PC-9 (cell line): ENCODE measurements at places on chromosomes 11 and 22. TPM values are rescaled to one million over a fixed set of nuclear protein-coding genes. Genes with fewer than 3 reads are reported as not detected.

The LPXN gene
- 7.1 and 10.3 TPM in 2 replicates for total RNA-seq

The PRR33 gene
- total RNA-seq = not detected in 2 replicates

DNA sequence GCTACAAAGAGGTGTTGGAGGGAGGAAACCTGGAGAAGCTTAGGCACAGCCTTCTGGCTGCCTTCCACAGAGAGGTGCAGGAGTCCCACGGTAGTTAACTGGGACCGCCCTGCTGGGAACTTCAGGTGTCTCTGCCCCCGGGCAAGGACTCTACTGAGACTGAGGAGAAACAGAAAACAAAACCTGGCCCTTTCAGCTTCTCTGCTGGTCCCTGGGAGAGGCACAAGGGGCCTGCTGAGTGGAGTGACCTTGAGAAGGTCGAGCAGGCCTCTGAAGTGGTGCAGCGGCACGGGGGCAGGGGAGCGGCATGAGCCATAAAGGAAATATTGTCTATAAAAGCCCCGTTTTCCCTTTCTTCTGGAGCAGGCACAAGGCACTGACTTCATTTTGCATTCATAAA lies 38.9 kb downstream of the NTM start:
- DNase-seq = no peak
- H3K27ac ChIP-seq = no peak overlapping the region
- H3K36me3 ChIP-seq = no peaks in the 10 kb centered on the region
- H3K4me3 ChIP-seq = no peak overlapping the region

- H3K36me3 ChIP-seq = no peaks in the 10 kb centered on the region
- peak overlapping the region; percentile 85; the same call in 1 of the 2 replicates for H3K4me3 ChIP-seq
- H3K4me1 ChIP-seq = peaks cover 26% of the 10 kb centered on the region
- H3K27me3 ChIP-seq = no peaks in the 10 kb centered on the region
These were observed 4.0 kb downstream of the NAP1L4 start for GRCh38 chr11:2987881-2988861.

GRCh38 chr11:57467508-57468157 lies 7.3 kb downstream of the RTN4RL2 start:
- no peak for DNase-seq
- no peaks in the 10 kb centered on the region for H3K36me3 ChIP-seq
- no peaks in the 10 kb centered on the region for H3K27me3 ChIP-seq
- no peak overlapping the region for H3K27ac ChIP-seq

The OR4A16 gene
- not detected in 2 replicates for total RNA-seq

DNA sequence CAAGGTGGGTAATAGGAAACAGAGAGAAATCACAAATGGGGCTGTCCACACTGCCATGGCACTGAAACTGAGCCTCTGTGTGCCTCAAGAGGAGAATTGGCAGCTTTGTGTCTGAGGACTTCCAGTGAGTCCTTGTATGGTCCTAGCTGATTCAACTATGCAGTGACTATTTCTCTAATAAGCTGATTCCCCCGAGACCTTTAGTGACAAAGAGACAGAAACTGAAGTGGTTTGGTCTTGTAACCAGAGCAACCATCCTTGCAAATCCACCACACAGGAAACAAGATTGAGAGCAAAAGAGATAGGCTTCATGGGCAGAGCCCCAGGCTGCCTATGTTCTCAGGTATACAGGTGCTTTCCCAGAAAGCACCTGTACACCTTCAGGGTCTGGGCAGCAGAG lies 1038.5 kb downstream of the NTM start:
- H3K4me3 ChIP-seq = no peak overlapping the region
- DNase-seq = no peak
- no peaks in the 10 kb centered on the region for H3K36me3 ChIP-seq
- H3K4me1 ChIP-seq = no peaks in the 10 kb centered on the region

The WNT7B gene
- total RNA-seq = 66.9 and 75.5 TPM in 2 replicates

The CRELD2 gene
- total RNA-seq = 30.7 and 34.1 TPM in 2 replicates

DNA sequence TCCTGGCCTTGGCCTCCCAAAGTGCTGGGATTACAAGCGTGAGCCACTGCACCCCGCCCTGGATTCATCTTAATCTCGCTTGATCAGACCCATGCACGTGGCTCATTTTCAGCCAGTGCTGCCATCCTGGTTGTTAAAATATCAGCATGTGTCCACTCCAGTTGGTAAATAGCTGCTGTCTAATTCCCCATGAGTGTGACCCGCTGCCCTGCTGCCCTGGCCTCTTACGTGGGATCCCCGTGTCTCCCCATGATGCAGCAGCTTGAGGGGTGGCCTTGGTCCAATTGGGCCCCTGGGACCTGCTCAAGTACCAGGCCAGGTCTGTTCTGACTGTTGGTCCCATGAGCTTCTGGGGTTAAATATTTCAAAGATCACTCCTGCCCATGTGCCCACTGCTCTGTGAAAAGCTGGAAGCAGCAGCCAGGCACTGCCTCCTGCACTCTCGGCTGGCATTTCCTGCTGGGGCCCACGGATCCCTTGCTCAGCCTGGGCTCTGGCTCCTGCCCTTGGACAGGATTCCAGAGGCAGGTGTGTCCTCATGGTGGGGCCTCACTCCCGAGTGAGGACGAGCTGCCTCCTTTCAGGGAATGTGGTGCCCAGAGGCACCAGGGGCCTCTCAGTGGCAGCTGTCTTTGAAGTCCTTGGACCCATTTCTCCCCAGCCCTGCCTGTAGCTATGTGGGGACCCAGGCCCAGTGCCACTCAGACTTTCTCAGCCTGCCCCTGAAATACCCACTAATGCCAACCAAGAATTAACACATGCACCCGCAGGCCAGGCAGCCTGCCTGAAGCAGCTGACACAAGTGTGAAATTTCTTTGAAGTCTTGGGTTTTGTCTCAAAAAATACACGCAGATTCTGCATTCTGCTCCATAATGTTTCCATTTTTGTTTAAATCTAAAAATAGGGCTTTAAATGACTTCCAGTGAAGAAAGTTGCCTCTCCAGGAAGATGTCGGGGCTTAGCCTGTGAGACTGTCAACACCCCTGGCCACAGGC lies 38.1 kb upstream of the PRDM11 start:
- peaks cover 16% of the 10 kb centered on the region; the same call in 1 of the 2 replicates for H3K27me3 ChIP-seq
- H3K4me3 ChIP-seq = no peak overlapping the region
- DNase-seq = peak; percentile 33
- no peak overlapping the region for H3K27ac ChIP-seq

DNA sequence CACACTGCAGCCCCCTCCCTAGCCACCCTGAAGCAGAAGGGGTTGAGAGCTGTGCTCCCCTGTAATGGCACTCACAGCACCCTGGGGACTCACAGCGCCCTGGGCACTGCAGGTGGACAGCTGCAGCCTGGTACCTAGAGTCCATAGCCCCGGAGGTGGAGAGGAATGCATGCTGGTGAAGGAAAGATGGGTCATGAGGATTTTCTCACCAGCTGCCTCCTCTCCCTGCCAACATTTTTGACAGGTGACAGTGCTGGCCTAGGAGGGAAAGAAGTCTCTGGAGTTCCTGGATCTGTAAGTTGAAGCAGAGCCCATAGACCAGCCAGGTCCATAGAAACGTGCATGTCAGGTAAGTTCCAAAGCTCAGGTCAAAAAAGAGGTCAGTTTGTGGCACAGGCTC lies 330.5 kb downstream of the TENM4 start:
- H3K4me3 ChIP-seq = no peak overlapping the region
- H3K27me3 ChIP-seq = peaks cover 46% of the 10 kb centered on the region
- H3K4me1 ChIP-seq = no peaks in the 10 kb centered on the region

- DNase-seq = peak; percentile 44
- no peak overlapping the region for H3K4me3 ChIP-seq
- H3K4me1 ChIP-seq = peaks cover 28% of the 10 kb centered on the region
- H3K27me3 ChIP-seq = no peaks in the 10 kb centered on the region
- H3K36me3 ChIP-seq = no peaks in the 10 kb centered on the region
These were observed 1.4 kb upstream of the TNNI2 start for GRCh38 chr11:1837171-1838076.

DNA sequence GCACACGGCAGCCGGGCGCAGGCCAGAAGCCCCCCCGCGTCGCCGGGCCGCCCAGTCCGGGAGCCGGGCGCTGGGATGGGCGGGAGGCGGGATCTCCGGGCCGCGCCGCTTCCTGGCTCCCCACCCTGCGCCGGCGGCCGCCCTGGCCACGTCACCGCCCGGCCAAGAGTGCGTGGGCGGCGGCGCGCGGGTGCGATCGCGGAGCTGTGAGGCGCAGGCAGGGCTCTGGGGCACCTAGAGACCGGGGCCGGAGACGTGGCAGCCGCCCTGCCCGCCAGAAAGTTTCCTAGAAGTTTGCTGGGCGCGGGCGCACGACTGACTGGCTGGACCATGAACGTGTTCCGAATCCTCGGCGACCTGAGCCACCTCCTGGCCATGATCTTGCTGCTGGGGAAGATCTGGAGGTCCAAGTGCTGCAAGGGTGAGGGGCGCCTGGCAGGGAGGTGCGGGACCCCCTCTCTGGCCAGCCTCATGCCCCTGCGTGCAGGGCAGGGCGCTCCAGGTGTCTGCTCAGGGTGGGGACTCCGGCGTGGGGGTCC lies at the start of gene KDELR3:
KDELR3 (plus strand) TSS at position 193 of the 539 bp plus-strand sequence; CDS start at position 331, 138 bp downstream.
- peaks cover 7% of the 10 kb centered on the region; the same call in 1 of the 2 replicates for H3K27me3 ChIP-seq
- H3K36me3 ChIP-seq = no peaks in the 10 kb centered on the region
- H3K4me3 ChIP-seq = peak within 1 kb of the TSS; percentile 65
- no peak within 1 kb of the TSS for H3K27ac ChIP-seq

DNA sequence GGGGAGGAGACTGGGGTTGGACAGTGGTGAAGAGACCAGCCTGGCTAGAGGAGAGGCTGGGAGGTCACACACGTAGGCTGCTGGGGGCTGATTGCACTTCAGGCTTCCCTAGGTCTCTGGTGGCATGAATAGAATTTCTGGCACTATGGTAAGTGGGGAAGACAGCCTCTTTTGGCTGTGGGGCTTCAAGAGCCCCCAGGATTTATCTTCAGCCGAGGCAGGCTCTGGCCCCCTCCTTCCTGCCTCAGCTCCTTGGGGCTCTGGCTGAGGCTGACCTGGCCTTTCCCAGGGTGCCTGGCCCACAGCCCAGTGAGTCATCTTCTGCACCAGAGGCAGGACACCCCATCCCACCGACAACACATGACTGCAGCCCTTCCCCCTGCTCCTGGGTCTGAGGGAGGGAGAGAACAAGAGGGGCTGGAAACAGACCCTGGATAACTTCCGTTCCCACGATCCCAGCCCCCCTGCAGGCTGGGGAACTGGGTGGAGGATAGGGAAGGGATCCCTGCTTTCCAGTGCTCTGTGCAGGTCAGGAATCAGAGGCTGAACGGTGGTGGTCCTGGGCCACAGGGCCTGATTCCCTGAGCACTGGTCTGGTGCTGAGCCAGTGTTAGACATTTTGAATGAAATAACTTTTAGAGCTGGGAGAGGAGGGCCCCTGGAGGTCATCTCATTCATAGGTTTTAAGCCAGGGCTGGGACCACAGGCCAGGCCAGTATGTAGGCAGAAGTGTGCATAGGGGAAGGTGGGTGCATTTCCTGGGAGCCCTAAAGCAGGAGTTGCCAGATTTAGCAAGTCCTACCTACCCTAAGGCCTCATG lies 26.5 kb downstream of the ARHGEF17 start:
- peaks cover 20% of the 10 kb centered on the region for H3K4me1 ChIP-seq
- peak; percentile 60 for DNase-seq
- H3K4me3 ChIP-seq = no peak overlapping the region

DNA sequence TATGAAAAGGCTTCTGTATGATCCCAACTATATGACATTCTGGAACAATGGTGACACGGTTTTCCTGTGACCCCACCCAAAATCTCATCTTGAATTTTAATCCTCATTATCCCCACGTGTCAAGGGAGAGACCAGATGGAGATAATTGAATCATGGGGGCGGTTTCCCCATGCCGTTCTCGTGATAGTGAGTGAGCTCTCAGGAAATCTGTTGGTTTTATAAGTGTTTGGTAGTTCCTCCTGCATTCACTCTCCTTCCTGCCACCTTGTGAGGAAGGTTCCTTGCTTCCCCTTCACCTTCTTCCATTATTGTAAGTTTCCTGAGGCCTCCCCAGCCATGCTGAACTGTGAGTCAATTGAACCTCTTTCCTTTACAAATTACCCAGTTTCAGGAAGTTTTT lies 53.1 kb upstream of the TSPAN18 start:
- no peaks in the 10 kb centered on the region for H3K36me3 ChIP-seq
- H3K27ac ChIP-seq = no peak overlapping the region
- H3K4me3 ChIP-seq = no peak overlapping the region

DNA sequence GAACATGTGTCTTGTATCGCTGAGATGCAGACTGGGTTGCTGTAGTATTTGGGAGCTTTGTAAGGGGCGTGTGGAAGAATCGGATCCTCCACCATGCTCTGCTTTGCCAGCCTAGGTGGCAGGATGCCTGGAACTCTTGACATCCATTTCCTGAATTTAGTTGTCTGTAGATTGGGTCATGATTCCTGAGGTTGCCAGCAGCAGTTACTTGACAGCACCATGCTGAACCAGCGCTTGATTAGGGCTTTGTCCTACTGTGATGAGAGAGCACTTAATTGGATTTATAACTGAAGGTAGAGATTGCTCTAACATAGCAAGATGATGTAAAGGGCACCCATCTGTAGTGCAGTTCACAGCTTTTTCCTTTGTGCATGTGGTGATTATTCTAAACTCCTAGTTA lies 75.6 kb upstream of the HORMAD2 start:
- H3K4me1 ChIP-seq = no peaks in the 10 kb centered on the region
- no peak overlapping the region for H3K4me3 ChIP-seq
- no peak overlapping the region for H3K27ac ChIP-seq
- no peak for DNase-seq
- no peaks in the 10 kb centered on the region for H3K27me3 ChIP-seq

GRCh38 chr22:22474733-22475132 lies 33.8 kb downstream of the ZNF280B start:
- no peak overlapping the region for H3K4me3 ChIP-seq
- H3K4me1 ChIP-seq = no peaks in the 10 kb centered on the region
- no peaks in the 10 kb centered on the region for H3K36me3 ChIP-seq
- H3K27ac ChIP-seq = no peak overlapping the region

DNA sequence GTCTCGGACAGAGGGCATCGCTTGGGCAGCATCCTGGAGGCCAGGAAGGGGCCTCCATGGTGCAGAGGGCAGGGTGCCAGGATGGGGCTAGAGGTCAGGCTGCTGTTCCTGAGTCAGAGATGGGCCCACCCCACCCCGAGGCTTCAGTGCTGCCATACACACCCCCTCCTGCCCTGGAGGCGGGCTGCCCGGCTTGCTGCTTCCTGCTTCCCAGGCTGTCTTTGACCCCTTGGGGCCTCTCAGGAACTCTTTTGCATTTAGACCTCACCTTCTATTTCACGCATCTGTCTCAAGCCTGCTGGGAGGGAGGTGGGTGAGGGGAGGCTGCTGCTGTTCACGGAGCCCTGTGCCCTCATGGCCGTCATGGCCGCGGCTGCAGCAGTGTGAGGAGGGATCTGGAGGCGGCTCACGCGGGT lies 6.6 kb upstream of the GRAMD4 start:
- H3K27ac ChIP-seq = no peak overlapping the region
- H3K4me3 ChIP-seq = no peak overlapping the region
- no peaks in the 10 kb centered on the region for H3K27me3 ChIP-seq
- no peaks in the 10 kb centered on the region for H3K4me1 ChIP-seq

- no peak overlapping the region for H3K27ac ChIP-seq
- no peaks in the 10 kb centered on the region for H3K36me3 ChIP-seq
- H3K4me1 ChIP-seq = peaks cover 19% of the 10 kb centered on the region
- no peak for DNase-seq
- no peak overlapping the region for H3K4me3 ChIP-seq
These were observed 36.7 kb downstream of the SERPIND1 start for GRCh38 chr22:20810645-20811044.
